T-helper 2 cell (primary cell): ENCODE measurements at places on chromosomes 2 and 18.

GRCh38 chr18:13437796-13438506 is 219.4 kb downstream of the LDLRAD4 start:
- DNase-seq: peak; percentile 33

- no peak for DNase-seq
Measured at GRCh38 chr2:128384446-128384845, 65.8 kb upstream of the HS6ST1 start.

DNA sequence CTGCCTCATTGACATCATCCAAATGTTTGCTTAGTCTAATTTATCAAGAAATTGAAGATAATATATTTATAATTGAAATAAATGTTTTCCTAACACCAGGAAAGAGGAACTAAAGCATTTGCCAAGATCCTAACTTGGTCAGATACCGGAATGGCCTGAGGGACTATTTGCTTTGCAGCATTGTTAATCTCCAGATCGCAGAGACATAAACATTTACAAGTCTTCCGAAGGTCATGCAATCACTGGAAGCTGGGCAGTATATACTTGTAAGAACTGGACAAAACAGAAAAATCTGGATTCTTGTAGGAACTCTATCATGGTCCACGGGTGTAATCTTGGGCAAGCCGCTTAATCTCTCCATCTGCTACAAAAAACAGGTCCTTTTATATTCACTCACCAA is 42.2 kb downstream of the CYBRD1 start:
- no peak for DNase-seq

DNA sequence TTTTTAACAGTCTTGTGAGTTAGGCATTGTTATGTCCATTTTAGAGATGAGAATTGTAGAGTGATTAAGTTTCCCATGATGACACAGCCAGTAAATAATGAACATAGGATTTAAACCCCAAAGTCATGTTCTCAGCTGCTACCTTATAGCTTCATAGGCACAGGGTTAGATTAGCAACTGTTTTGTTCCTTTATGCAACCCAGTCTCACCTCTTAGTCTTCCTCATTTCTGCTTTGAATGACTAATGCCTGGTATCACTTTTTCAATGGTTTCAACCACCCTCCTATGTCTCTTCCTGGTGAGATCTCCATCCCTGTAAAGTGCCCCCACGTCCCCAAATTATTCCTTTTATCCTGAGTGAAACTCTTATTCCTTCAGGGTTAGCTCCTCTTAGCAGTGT is 44.3 kb downstream of the MFSD6 start:
- DNase-seq: no peak

DNA sequence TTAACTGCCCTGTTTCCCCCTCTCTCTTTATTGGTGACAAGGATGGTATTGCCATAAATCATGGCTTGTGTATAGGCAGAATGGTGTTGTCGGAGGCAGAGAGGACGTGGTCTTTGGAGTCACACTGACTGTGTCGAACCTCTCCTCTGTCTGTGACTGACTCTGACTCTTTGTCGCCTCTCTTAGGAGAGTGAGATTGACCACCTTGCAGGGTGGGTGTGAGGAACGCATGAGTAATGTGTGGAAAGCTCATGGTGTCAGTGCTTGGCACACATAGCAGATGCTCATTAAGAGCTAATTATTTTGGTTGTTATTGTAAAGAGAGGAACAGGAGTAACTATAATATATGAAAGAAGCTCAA is 145.6 kb downstream of the TTC27 start:
- DNase-seq: no peak

DNA sequence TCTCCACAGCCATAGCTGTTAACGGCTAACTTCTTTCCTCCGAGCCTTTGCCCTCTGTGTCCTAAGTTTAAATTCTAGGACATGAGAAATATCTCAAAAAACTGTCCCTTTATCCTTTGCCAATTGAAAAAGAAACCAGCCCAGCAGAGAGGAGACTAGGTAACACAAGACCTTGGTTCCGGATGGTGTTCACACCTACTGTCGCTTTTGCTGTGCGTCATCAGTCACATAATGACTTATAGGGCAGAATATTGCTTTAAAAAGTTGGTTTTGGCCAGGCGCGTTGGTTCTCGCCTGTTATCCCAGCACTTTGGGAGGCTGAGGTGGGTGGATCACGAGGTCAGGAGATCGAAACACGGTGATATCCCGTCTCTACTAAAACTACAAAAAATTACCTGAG is 66.2 kb downstream of the SP3 start:
- DNase-seq: no peak

GRCh38 chr18:48918660-48919456 is 31.9 kb downstream of the SMAD7 start:
- no peak for DNase-seq

- no peak for DNase-seq
Measured at GRCh38 chr2:223887127-223887526, 49.7 kb upstream of the AP1S3 start.

DNA sequence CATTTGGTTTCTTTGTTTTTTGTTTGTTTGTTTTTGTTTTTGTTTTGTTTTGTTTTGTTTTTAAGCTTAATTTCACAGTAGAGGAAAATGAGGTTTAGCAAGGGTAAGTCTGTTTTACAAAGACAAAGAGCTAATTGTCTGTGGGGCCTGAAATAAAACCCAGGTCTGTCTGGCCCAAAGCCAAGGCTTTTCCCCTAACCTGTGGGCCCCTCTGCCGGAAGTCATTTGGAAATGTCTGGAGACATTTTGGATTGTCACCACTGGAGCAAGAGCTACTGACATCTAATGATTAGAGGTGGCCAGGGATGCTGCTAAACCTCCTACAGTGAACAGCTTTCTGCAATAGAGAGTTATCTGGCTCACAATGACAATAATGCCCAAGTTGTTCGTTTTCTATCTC is 167.2 kb downstream of the MAP2 start:
- no peak for DNase-seq

- no peak for DNase-seq
Measured at GRCh38 chr2:3952866-3953516, 249.6 kb downstream of the DCDC2C start.

DNA sequence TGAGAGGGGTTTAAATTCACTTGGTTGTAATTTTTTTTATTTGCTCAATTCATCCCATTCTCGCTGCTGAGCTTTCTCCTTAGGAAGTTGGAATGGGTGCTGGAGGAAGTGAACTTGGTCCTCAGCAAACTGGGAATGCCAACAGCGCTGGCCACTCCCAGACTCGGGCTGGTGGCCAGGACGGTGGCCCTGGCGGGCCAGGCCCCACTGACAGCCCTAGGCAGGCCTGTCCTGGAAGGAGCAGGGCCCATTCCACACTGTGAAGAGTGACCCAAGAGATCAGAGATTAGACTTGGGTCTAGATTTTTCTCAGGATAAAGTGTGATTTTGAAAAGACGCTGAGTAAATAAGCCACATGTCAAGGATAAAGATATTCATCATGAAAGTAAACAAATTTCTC is 132.7 kb downstream of the HDAC4 start:
- no peak for DNase-seq

- DNase-seq: no peak
Measured at GRCh38 chr18:54742659-54743604, 85.3 kb upstream of the RAB27B start.

DNA sequence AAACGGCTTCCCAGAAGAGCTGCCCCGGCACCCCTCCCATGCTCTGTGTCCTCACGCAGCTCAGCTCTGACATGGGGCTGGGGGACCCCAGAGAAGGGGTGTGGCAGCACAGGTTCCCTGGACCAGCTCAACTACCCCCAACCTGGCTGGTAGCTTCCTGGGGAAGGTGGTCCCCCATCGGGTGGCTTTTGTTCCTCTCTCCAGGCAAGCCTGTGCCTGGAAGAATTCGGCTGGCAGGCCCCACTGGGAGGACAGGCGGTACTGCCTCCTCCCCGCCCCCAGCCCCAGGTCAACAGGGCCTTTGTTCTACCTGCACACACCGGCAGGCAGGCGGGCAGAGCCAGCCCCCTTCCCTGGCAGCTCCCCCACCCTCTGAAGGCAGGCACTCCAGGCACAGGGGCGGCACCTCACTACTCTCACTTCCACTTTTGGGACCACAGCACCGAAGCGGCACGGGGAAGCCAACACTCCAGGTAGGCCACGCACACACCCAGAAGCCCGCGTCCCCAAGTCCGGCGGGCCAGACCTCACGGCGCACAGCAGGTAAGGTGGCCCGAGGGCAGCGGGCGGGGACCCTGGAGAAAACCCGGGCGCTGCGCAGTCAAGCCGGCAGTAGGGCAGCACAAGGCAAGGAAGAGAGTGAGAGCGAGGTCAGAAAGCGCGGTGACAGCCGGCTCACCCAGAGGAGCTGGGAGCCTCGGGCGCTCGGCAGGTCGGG is 1.3 kb downstream of the HS6ST1 start:
- DNase-seq: no peak

- peak; percentile 85 for DNase-seq
Measured at GRCh38 chr2:181457121-181457740, at the start of gene ITGA4. Gene ITGA4 (plus strand): TSS chr2:181457386. CDS start chr2:181457655, 269 bp downstream.

DNA sequence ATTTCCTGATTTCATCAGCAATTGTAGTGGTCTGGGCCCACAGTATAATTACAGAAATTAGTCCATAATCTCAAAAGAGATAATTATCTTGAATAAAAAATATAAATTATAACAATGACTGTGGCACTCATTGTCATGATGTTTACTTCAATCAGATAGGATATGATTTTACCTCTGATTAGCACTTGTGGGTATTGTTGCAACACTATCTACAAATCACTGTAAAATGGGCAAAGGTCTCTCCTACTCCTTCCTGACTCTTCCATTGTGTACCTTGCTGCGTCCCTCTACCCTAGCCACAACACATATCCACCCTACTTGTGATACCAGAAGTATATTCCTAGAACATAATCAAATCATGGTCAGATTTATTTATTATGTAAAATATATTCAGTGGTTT is 200.9 kb upstream of the TRIB2 start:
- peak; percentile 54 for DNase-seq

DNA sequence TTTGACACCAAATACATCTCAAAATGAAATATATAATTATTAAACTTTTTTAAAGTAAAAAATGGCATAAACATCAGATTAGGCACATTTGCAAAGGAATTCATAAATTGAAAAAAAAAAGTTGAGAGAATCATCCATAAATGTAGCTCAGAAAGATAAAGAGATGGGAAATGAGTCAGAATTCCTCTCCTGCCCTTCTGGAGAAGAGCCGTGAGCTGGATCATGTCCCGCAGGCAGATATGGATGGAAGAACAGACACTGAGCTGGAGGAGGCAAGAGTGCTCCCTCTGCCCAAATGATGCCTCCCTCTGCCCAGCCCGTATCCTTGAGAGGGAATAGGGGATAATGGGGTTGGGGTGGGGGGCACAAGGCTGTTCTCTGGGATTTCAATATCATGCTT is 190.9 kb downstream of the TFCP2L1 start:
- DNase-seq: no peak

DNA sequence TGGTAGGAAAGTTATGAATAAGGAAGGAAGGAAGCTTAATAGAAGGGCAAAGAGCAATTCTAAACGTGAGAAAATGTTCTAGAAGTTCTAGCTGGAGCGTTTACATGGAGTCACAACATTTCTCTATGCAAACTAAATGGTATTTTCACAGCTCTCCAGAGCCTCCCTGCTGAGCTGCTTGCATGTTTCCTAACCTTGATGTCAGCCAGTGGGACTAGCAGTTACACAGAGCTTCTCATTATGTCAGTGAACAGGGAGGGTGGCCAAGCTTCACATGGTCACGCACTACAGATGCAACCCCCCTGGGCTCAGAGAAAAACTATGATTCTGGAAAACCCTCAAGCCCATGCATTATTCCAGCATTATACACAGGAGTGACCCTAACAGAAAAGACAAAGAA is 153.4 kb upstream of the CCDC150 start:
- DNase-seq: no peak

DNA sequence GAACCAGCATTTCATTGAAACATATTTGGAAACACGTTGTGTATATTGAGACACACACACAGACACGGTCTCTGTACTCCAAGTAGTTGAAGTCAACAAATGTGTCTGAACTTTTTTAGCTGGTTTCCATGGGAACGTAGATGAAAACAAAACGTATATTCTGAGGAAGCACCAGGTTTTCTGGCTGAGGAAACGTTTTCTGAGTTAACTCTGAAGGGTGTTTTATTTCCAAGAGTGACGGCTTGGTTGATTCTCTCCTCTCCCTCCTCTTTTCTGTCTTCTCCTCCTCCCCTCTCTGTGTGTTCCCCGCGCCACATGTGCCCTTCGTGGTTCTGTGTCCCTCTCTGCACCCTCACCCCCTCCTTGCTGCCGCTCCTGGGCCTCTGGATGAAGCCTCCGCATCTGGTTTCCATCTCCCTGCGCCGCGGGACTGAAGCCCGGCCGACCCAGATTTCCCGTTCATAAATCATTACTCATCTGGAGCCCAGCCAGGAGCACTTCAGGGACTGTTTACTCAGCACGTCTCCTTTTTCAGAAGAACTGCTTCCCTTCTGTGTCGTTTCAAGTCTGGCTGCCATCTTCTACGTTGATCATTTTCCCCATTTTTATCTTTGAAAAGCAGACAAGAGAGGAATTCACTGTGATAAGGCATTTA is 122.7 kb downstream of the COL6A3 start:
- no peak for DNase-seq
